ENCODE measurements at places on chromosomes 11 and 22. TPM values are rescaled to one million over a fixed set of nuclear protein-coding genes. Genes with fewer than 3 reads are reported as not detected.

GRCh38 chr11:60987577-60988277 is 16.2 kb downstream of the CD6 start:
- DNase-seq: no peak

OR6A2 gene
- polyA plus RNA-seq: not detected

DNA sequence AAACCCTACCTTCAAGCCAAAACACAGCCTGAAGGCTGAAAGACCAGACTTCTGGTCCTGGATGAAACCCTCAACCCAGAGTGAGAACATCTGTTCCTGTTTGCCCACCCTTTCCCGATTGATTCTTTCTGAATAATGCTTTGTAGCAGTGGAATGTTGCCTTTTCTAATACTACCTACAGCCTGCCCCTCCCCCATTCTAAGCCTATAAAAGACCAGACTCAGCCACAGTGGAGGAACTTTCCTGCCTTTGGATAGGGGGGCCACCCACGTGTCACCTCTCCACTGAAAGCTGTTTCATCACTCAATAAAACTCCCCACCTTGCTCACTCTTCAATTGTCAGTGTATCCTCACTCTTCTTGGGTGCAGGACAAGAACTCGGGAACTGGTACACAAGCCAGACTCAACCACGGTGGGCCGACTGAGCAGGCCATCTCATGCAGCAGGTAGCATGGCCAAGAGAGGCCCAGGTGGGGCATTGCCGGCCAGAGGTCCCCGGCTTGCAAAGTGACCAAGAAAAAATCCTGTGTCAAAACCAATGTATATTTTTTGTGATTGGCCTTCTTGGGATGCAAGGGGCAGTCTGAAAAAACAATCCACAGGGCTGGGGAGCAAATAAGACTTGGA is 6.6 kb upstream of the APOL6 start:
- DNase-seq: no peak

EHF gene
- 9.9 TPM for polyA plus RNA-seq

- no peak for DNase-seq
Measured at GRCh38 chr11:129275828-129276227, 83.7 kb upstream of the ARHGAP32 start.

DNA sequence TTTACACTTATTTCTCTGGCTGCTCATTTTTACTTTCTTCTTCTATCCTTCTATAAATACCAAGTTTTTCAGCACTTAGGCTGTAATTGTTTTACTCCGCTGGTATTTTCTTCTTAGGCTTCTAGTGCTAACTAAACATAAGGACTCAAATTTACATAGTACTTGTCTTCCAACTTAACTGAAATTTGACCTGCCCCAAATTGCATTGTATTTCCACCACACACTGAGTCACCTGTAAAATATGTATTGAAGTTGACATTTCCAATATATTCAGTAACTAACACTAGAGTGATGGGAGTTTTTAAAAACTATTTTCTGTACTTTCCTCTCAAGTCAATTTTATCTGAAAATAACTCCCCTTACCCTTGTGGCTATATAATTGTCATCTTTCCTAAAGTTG is 1794.1 kb upstream of the RAG2 start:
- DNase-seq: peak; percentile 7

DNA sequence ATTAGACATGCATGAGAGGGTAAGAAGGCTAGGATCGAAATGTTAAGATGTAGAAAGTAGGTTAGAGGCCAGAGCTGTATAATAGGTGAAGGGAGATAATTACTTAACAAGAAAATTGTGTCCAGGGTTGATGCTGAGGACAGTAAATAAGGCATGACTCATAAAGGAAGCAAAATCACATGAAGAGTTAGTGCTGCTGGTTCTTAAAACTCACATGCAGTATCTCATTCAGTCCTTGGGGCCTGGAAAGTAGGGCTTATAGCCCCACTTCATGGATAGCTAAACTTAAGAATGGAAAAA is 130.2 kb downstream of the NCAM1 start:
- DNase-seq: no peak

GRCh38 chr22:36439481-36440271 is 41.8 kb downstream of the TXN2 start:
- peak; percentile 63 for DNase-seq

DNA sequence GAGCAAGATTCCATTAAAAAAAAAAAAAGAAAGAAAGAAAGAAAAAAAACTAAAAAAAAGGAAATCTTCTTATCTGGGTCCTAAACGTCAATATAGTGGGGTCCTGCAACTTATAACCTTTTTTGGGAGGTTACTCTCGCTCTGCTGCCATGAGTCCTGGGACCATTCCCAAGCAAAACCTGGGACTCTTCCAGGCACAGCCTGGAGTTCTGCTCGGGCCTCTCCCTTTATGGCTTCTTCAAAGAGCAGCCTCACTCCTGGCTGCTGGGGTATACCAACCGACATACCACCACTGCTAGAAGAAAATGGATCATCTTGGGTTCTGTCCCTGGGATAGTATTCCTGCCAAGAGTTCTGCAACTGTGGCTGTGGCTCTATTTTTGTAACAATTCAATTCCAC is 14.1 kb upstream of the CKAP5 start:
- DNase-seq: no peak
